Activated naive CD8-positive, alpha-beta T cell treated with anti-CD3 and anti-CD28 coated beads for 36 hours (primary cell): ENCODE measurements at places on chromosomes 7 and 10.

DNA sequence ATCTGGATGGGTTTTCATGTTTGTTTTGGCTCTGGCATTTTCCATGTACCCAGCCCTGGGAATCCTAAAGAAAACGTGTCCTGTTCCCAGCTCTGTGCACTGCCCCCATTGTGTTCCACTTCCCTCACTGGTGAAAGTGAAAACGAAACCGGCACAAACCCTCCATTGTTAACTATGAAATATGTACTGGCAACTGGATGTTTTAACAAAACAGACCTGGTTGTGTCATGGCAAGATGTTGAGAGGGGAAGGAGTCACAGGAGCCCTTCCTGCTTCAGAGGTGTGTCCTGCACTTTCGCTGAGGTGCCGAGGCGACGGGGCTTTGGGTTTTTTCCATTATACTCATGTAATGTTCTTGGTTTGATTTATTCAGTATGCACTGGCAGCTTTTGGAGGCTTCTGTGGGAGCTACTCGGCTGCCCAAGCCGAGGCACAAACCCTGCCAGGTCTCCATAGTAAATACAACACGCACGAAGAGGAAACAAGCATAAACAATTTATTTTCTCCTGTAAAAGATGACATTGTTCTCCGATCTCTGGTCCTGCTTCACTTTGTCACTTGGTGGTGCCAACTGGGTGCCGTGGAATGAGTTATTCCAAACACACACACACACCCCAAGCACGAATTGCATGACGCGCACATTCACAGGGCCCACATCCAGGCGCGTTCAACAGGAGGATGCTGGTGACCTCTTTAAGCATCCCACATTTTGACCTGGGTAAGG, 118.2 kb downstream of the CDK6 start:
- peak; percentile 66 for DNase-seq

DNA sequence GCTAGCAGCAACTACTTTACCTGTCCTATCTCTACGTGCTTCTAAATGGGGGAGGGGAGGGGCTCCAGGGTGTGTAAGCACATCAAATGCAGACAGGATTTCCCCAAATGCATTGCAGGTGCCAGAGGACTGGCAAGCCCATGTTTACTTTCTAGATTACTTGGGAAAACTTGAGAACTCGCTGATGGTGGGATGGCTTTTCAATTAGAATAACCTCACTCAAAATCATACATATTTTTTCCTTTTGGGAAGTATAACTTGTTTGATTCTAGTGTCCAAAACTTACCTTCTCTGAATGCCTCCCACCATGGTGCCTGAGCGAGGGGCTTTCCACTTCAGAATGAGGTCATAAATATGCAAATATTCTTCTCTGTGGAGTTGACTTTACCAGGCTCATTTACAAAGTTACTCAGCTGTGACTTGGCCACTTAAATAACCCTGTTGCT, 191.3 kb upstream of the RHOBTB1 start:
- no peak for DNase-seq

DNA sequence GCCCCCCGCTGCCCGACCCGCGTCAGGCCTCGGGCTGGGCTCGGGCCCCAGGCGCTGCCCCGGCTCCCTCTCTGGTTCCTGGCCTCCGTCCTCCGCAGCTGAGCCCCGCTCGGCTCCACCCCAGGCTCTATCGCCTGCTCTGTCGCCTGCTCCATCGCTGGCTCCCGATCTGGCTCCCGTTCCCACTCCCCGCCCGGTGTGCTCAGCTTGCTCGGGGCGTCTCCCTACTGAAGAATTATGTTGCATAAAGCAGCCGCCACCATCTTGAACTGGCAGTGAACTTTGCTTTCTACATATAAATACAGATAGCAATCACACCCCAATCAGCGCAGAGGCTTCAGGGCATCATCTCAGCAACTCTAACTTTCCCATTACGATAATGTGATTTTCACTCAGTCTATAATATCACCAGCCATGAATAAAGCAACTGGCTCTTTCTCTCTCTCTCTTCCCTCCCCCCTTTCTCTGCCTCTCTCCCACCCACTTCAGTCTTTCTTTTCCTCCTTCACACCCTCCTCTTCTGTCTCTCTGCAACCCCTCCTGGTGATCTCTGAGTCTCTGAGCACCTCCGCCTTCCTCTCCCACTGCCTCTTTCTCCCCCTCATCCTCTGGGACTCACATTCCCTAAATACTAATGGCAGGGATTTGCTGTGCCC, 43.3 kb upstream of the BTRC start:
- peak; percentile 11 for DNase-seq

- no peak for DNase-seq
Measured at GRCh38 chr7:25347360-25348066, 119.2 kb upstream of the NPVF start.

DNA sequence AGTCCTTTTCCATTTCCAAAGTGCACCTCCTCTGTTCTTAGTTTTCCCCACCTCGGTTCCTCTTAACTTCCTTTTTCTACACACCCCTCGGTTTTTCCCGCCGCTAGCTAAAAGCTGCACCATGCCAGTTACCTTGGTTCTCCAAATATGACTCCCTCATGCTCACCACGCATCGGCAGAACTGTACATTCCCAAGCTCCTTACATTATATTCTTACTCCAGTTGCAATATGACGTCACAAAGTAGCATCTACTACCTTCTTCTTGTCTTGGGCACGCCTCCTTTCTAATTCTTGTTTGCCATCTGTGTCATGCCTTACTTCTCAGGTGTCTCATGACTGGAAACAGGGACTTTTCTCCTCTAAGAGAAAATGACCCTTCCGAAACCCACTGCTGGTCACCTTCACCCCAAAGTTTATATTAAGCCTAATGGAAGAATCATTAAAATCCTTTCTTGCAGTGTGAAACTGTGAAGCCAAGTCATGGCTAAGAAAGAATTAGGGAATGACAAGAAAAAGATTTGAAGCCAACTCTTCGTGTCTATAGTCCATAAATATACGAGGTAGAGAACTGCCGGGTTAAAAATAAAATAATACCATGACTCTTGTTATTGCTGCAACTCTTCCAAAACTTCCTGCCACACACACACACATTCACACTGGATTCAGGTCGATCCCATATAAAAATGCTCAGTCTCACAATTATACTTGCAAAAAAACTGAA, 1.7 kb downstream of the ESYT2 start:
- no peak for DNase-seq

GRCh38 chr10:129079705-129080104, 387.3 kb upstream of the MGMT start:
- DNase-seq: no peak

DNA sequence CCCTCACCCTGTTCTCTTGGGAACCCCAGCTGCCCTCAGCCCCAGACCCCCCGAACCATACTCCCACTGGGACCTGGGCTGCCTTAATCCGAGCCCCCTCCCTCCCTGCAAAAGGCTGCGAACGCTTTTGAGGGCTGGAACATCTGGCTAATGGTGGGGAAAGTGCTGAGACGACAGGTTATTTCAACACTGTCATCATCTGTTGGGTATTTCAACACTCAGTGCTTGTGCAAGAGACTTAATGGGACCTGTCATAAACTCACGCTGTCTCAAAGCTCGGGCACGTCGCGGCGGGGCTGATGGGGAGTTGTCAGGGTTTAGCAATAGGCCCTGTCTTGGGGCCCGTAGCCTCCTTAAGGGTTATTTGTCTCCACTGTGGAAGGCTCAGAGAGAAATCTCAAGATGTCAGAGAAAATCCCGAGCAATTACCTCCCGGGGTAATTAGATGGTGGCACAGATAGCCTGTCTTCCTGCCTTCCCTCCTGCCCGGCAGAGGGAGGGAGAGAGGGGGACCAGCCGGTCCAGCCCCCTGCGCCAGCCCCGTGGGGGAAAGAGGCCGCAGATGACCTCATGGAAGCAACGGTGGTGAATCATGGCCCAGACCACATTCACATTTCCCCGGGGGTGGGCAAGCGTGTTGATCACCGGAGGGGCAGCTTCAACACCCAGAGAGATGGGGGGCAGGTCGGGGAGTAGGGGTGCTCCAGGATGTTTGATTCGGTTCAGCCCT, 88.7 kb upstream of the MYL10 start:
- no peak for DNase-seq

DNA sequence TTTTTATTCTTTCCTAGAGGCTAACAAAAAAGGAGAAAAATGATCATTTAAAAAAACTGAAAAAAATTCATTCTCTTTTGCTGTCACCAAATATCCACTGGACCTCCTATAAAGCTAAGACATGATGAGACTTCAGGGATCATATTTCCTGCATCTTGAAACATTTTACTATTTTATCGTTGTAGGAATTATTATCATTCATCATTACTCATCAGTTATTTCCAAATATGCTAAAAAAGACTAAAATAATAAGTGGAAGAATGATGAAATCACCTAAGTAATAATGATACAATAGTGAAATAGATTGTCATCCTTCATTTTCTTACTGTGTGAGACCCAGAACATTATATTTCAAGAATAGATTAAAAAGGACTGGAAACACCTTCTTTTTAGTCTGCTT, 28.3 kb downstream of the TAF3 start:
- DNase-seq: no peak

GRCh38 chr10:67464278-67464677, 231.7 kb downstream of the CTNNA3 start:
- DNase-seq: no peak

DNA sequence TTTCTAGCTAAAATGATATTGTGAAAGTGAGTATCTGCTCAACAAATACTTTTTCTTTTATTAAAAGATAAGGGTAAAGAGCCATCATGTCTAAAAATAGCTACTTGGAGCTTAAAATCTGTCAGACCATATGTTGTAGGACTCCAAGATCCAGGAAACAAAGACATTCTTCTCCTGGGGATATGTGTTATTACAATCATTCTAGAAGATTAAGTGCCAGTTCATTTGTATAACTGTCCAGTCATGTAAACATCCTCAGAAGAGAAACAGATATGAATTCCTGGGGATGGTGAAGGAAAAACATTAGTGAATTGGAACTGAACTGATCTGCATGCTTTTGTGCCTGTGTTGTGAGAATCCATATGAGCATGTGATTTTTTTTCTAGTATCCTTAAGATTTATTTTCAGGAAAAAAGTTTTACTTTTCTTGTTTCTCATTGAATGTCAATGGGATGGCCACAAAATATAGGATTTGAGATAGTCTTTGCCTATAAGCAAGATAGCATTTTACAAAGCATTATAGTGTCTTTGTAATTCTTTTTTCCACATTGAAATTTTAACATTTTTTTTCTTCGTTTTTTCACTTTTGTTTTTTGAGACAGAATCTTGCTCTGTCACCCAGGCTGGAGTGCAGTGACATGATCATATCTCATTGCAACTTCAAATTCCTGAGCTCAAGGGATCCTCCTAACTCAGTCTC, 14.4 kb upstream of the MTERF1 start:
- DNase-seq: no peak

GRCh38 chr10:122341141-122341810, 33.2 kb upstream of the PLEKHA1 start:
- DNase-seq: no peak

DNA sequence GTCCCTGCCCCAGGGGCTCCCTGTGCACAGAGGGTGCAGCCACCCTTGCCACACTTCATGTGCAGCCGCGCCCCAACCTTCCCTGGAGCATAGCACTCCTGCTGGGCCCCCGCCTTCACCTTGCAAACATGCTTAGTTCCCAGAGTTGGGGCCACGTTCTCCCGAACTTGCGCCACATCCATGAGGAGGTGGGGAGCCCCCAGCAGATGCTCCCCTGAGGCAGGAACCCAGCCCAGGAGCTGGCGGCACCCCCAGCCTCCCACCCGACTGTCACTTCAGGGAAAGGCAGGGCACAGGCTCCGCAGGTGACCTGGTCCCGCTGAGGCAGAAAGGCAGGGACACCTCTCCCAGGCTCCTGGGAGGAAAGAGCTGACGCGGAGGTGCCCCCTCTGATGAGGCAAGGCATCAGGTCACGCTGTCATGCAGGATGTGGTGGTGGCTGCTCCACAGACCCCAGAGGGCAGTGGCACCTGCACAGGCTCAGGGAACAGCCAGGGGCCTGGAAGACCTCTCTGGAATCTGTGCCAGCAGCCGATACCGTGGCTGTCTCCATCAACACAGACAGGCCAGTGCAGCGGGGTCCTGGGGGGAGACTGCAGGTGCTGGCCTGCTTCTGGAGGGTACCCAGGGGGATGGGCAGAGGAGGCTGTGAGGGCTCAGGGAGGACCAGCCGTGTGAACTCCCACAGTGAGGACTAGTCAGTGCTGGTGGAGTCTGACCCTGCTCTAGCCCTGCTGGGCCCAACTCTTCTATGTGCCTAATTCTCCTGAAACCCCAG, 221.3 kb downstream of the MAD1L1 start:
- no peak for DNase-seq

DNA sequence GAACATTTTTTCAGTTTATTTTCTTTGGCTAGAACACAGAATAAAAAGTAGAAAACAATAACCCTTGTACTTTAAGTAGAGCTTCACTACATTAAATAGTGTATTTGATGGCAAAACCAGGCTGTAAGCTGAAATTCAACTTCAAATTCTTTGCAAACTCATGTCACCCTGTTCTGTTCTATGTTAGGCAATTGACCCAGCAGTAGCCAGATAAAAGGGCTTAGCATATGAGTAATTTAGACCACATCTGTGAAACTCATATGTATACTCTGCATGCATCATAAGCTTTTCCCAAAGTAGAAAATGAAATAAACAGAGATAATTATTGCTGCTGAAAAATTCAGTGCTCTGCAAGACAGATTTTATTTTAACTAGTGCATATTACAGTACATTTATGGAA, 150.2 kb downstream of the GNAI1 start:
- DNase-seq: no peak

GRCh38 chr7:93964813-93965212, 39.3 kb downstream of the BET1 start:
- no peak for DNase-seq

GRCh38 chr7:141335164-141335563, 216.0 kb upstream of the AGK start:
- DNase-seq: no peak

DNA sequence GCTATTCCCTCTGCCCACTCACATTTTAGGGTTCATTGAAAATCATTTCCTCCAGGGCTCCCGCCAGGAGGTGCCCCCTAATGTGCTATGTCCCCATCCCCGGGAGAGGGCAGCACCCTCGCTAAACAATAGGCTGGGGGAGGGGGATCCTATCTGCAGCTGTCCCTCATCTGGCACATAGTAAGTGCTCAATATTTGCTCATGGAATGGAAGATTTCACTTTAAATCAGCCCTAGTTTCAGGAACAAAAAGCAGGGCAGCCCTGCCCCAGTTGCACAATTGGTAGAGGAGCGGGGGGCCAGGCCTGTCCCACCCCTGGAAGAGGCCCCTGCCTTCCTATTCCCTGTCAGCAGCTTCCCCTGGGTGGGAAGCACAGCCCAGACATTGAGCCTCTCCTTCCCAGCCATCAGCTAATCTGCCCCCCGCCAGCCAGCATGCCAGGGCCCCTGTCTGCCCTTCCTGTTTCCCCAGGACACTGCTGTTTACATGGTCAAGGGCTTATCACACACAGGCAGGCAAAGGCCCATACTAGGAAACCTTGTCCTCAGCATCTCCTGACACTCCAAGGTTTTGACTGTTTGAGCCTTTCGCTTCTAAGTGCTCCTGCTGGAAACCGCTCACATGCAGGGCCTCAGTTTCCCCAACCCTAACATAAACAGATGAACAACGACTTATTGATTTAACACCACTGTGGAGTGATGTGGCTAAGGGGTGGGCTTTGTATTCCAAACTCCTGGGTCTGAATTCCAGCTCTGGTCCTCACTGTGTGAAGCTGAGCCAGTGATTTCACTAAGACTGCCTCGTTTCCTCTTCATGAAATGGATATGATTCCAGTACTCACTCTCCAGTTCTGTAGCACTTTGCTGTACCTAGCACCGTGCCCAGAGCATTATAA, 130.7 kb upstream of the ZMIZ1 start:
- DNase-seq: peak; percentile 8

- DNase-seq: no peak
Measured at GRCh38 chr7:25272265-25272664, 44.0 kb upstream of the NPVF start.

- DNase-seq: no peak
Measured at GRCh38 chr7:138125598-138126111, 49.4 kb downstream of the AKR1D1 start.

- DNase-seq: no peak
Measured at GRCh38 chr7:86499986-86500385, 143.7 kb upstream of the GRM3 start.
